HL-60 (cell line): ENCODE measurements at places on chromosomes 1 and 21.

DNA sequence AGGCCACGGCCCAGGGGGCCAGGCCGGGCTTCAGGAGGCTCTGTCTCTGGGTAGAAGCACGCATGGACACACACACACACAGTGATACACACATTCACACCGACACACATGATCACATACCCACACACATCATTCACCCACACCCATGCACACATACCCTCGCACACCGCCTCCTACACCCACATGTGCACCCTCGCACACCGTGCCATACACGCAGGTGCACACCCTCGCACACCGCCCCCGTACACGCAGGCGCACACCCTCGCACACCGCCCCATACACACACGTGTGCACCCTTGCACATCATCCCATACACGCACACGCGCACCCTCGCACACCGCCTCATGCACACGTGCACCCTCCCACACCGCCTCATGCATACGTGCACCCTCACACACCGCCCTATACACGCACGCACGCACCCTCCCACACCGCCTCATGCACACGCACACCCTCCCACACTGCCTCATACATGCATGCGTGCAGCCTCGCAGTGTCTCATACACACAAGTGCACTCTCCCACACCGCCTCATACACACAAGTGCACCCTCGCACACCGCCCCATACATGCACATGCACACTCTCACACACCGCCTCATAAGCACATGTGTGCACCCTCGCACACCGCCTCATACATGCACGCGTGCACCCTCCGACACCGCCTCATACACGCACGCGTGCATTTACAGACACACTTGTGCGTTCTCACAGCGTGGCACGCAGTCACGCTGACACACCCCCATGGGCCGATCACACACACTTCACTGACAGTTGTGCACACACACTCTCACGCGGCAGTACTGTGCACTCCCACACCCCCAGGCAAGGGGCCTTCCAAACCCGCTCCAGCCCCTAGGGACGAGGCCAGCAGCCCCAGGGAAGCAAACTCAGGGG lies 128.1 kb downstream of the SIK1 start:
- DNase-seq: no peak

- no peak for DNase-seq
Measured at GRCh38 chr1:217839161-217839560, 208.0 kb downstream of the SPATA17 start.

DNA sequence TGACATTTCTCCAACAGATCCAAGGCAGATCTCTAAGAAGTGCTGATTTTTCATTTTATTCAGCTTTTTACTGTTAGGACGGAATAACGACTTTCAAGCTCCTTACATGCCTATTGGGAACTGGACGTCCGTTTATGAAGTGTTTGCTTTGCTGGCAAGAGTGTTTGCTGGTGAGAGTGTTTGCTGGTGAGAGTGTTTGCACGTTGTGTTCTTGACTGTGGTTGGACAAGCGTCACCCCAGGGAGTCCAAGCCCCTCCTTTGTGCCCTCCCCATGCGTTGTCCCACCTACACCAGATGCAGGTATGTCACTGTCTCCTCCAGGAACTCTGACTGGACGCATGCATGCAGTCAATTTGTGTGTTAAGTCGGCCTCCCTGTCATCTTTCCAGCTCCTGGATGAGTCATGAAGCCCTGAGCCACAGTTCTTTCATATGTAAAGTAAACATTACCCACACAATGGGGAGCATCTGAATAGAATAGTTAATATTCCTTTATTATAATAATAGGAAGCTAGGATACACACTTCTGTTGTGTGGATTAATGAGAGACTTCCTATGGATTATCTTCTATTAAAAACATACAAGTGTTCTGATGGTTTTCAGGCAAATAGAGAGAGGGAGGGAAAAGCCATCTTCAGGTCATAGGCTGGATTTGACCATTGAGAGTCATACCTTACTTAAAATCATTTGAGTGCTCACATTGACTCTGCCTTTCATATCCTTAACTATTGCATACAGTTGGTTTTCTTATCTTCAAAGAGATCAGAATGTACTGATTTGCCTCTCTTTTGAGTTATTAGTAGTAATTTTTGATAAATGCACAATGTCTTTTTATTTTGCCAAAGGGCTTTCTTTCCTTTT lies 119.2 kb downstream of the GALNT2 start:
- no peak for DNase-seq

DNA sequence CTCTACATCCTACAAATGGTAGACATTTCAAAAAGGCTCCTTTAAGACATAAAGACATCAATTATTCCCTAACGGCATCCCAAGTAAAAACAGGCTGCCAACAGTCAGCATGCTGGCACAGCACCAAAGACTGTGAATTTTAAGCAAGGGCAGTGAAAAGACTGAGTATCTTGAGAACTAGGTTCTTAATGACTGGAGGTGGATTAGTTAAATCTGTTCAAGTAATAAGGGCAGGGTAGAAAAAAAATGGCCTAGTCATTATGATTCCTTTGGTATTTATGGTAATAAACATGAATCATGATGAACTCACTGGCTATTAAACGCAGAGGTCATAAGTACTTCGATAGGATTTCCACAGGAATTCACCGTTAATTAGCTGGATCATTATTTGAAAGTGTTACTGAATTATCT lies 75.2 kb downstream of the KIFAP3 start:
- DNase-seq: no peak

DNA sequence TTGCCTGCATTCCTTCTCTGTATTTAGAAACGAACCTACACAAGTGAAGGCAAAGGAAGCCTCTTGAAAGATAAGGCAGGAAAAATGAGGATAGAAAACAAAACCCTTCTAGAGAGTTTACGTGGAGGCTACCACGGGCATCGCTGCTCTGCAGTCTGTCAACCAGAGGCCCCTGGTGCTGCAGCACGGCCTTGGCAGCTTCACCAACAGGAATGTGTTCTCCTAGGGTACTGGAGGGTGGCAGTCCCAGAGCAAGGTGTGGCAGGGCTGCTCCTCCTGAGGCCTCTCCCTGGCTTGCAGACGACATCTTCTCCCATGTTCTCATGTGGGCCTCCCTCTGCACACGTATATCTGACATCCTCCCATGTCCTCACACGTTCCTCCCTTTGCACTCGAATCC lies 57.6 kb upstream of the SAMD11 start:
- DNase-seq: no peak

DNA sequence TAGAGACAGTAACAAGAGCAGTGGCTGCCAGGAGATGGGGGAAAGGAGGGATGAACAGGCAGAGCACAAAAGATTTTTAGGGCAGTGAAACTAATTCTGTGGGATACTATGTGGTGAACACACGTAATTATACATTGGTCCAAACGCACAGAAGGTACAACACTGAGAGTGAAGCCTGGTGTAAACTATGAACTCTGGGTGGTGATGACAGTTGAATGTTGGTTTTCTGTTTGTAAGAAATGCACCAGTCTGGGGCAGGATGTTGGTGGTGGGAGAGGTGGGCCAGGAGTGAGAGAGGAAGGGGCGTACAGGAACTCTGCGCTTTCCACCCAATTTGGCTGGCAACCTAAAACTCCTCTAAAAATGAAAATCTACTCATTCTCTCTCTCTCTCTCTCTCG lies 50.2 kb upstream of the TIAM1 start:
- no peak for DNase-seq

DNA sequence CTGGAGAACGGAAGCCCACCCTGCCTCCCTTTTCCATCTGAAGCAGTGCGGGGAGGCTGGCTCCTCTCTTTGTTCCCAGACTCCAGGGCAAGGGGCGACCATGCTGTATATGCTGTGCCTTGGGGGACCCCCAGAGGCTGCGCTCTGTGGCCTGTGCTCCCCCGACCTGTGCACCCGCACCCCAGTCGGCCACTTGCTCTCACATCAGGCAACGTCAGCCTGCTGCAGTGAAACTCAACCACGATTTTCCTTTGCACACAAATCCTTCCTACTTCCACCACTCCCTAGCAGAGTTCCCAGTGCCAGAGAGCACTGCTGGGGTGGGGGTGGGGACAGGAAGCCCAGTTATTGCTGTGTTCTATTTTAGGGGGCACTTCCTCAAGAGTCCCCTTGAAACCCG lies 52.5 kb downstream of the SIM2 start:
- no peak for DNase-seq

- no peak for DNase-seq
Measured at GRCh38 chr21:34770576-34770975, 101.8 kb downstream of the CLIC6 start.

- DNase-seq: no peak
Measured at GRCh38 chr1:86530211-86530845, 16.6 kb upstream of the CLCA4 start.

GRCh38 chr1:116538544-116538943 lies 32.3 kb downstream of the CD58 start:
- no peak for DNase-seq

DNA sequence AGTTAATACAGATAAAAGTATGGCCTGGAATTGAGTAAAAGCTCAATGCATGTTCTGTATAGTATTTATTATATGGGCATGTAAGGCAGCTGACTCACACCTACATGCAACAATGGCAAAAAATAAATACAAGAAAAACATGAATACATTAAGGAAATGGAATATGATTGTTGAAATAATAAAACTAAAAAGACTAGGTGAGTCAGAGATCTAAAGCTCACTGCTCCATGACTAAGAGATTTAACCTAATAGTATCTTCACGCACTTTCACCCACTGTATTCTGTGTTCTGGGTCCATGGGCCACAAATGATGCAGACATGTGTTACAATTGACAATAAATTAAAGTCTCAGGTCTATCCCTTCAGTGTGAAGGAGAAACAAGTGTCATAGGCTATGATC lies 607.0 kb downstream of the AGBL4 start:
- DNase-seq: no peak

- no peak for DNase-seq
Measured at GRCh38 chr1:3080053-3080955, 11.3 kb downstream of the PRDM16 start.

DNA sequence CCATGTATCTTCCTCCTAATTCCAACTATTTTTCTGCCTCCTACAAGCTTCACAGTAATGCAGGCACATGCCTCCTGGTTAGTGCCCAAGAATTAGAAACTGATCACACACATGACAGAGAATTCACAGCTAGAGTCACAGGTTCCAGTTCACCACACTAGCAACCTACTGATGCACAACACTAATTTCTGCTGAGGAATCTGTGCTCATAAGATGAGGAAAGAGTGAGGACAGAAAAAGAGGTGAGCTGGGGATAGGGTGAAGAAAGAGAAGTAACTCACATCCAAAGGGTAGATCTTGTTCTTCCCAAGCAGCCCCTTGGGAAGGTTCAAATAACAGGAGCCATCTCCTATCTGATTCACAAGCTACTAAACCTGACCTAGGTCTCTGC lies 61.3 kb downstream of the PUM1 start:
- no peak for DNase-seq

DNA sequence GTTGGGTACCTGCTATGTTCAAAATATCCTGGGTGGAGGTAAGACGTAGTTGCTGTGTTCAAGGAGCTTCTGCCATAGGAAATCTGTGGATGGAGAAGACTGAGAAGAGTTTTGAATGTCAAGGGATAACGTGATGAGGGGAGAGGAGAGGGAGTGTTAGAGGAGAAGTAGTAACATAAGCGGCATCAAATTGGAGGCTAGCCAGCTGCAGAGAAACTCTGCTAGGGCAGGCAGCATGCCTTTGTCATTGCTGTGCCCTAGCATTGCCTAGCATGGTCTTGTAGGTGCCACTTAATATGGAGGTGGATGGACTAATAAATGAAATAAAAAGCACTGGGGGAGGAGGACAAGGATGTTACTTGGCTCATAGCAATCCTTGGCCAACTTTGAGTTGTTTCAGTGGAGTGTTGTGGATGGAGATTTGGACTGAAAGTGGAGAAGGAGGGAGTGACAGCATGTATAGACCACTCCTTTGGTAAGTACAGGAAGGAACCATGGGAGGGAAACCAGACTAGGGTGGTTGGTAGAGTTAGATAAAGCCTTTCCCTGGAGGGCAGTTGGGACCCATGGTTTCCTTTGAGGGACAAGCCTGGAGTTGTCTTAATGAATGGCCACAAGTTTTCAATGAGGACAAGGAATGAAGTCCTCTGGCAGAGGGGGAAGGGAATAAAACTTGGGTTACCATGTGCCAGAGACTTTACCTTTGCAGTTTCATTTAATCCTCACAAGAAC lies 6.3 kb downstream of the VANGL1 start:
- no peak for DNase-seq

DNA sequence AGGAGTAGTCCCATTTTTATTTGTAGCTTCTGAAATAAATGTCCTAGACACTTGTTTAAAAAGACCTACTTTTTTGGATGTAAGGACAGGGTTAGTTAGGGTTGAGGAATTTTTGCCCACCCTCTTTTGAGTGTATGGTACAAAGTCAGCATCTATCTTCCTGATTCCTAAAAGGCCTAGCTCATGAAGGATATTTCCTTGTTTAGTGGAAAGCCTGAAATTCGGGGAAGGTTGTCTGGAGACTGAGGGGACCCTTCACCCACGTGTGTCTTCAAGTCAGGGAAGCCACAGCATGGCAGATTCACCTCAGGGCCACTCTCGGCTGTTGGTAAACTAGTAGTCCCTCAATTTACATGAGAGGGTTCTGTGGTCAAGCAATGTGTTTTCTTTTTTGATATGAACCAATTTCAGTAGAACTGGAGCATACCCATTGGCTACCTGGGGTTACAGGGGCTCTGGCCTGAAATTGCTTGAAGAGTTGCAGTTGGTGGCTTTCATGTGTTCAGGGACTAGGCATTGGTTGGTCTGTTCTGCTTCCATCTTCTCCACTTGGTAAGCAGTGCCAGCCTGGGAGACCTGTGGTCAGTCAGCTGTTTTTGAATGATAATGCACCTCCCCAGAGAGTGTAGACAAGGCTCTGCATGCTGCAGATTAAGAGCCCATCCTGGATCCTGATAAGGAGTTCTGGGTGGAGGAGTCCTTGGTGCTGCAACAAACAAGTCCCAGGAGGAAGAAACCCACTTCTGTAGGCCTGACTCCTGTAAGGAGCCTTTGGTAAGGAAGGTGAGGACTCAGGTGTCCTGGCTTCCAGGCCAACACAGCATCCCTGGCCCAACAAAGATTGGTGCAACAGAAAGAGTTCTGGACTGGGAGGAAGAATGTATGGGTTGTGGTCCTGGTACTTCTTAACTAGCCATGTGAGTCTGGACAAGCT lies 6.3 kb downstream of the BTG2 start:
- no peak for DNase-seq

DNA sequence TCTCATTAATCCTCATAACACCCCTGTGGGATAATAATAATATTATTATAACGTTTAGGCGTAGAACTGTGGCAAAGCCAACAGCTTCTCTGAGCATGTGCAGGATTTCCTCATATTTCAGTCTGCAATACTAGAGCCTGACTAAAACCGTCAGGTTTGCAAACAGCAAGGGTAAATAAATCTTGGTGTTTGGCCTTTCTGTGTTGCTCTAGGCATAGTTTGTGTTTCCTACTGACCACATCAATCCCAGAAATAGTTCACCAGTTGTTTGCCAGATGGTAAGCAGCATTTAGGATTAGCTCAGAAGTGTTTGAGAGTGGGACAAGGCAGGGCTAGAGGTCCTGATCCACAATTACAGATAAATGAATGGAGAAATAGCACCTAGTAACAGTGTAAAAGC lies 2.8 kb upstream of the KCNA3 start:
- no peak for DNase-seq
